ENCODE measurements at places on chromosomes 4 and X.

GRCh38 chrX:147853701-147854100, 58.0 kb upstream of the FMR1 start:
- DNase-seq = no peak

DNA sequence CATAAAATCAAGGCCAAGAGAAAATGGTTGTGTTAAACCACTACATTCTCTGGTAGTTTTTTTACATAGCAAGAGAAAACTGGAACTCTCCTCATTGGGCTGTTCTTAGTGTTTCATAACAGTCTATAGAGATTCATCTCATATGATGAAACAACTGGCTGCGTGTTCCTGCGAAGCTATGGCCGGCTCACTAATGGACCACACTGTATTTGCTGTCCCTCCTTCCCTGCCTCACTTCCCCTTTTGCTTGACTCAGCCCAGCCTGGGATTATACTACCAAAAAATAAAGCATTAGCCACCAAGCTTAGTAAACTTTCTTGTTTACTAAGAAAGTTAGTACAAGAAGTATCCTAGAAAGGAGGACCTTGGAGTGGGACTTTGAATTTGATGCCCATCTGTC, 31.6 kb upstream of the LSM6 start:
- no peak for DNase-seq

- no peak for DNase-seq
Measured at GRCh38 chr4:10317345-10317744, 139.9 kb downstream of the ZNF518B start.

GRCh38 chr4:2761035-2761923, 5.1 kb upstream of the TNIP2 start:
- DNase-seq = peak; percentile 5

GRCh38 chr4:181971411-181971810, 271.8 kb upstream of the TENM3 start:
- DNase-seq = no peak

DNA sequence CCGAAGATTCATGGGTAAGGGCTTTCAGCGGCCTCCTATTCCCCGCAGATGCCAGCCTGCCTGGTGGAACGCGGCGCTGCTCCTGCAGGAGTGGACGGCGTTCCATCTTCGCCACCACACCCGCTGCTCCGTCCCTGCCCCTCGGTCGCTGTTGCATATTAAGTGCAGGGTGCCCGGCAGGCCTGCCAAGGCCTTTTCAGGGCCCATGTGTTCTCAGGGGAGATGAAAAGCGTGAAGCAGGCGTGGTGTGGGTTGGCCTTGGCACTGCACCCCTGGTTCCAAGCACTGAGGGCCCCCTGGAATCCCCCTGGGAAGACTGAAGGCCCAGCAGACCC, 52.0 kb downstream of the SORCS2 start:
- no peak for DNase-seq

All from DMS153 (cell line).